ENCODE measurements at places on chromosomes 3 and 15.

DNA sequence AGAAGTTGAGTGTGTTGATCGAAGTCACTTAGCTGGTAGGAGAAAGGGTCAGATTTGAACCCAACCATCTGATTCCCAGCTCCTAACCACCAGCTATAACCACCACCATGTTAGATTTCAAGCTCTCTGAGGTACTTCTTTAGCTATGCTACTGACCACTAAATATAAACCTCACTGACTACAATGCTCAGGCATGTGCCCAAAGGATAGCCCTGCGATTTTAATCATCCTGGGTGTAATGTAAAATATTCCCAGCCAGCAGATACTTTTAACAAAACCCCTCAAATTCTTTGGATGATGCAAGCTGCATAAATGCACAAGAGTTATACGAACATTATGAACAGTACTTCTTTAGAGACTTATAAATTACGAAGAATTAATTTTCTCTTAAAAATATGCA is 115.2 kb upstream of the TSC22D2 start:
- no peak for DNase-seq

DNA sequence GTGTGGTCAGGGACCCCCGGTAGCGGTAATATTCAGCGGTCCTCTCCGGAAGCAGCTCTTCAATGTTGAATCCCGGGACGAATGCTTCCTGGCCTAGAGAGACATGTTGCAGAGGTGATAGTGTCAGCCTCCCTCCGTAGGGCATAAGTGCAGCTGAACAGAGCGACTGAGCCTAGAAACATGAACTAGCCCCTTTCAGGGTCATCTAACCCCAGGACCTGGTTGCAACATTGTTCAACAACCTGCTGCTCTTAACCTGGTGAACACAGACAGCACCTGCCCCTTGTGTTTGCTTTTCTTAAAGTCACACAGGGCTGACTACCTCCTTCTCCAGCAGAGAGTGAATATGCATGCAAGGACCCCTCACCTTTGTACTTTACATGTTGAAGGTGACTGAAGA is 41.3 kb downstream of the CA12 start:
- no peak for DNase-seq

DNA sequence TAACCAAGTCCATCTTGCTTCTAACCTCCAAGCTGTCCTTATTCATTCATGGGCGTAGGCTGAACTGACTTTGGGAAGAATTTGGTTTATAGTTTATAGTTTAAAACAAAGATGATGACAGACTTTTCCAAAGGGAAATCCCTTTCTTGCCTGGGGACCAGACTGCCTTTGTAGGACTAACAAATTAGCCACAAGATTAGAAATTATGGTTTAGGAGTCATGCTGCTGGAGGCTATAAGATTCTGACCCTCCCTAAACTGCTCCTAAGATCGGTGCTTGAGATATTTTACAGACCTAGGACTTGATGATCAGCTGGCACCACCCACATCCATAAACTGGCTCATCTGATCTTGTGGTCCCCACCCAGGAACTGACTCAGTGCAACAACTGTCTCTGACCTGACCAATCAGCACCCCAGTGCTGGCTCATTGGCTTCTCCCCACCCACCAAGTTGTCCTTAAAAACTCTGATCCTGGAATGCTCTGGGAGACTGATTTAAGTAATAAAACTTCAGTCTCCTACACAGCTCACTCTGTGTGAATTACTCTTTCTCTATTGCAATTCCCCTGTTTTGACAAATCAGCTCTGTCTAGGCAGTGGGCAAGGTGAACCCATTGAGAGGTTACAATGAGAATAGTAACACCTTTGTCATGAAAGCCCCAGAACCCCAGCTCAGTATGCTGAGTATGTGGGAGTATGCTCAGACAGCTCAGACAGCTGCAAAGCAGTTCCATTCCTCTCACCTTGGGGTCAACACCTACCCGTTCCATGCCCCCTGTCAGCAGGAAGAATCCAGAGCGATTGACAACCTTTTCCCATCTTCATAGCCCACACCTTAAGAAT is 51.6 kb upstream of the C15orf39 start:
- no peak for DNase-seq

GRCh38 chr3:17544632-17545031 is 197.8 kb downstream of the TBC1D5 start:
- no peak for DNase-seq

- no peak for DNase-seq
Observed at GRCh38 chr3:149971403-149972075, 844 bp upstream of the PFN2 start.

GRCh38 chr3:82386647-82387046 is 625.2 kb upstream of the GBE1 start:
- DNase-seq: no peak

GRCh38 chr15:90883976-90884718 is at the start of gene FES:
Gene FES (plus strand): TSS chr15:90884504. CDS start chr15:90885046, 542 bp downstream.
- DNase-seq: no peak

DNA sequence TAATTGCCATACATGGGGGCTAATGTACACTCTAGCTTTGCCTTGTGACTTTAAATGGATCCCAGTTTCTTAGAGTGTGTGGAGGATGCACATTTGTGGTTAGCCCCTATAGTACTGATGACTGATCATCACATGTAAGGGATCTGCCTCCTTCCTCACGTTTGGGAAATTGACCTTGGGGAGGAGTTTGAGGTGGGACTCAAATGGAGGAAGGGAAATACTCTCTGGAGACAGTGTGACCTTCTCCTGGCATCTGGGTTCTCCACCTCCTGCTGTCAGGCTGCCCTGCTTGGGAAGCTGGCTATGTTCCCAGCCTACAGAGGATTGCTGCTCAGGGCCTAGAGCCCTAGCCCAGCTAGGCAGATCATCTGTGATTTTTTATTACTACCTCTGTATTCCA is 48.7 kb downstream of the PPM1L start:
- no peak for DNase-seq

All from SK-N-DZ (cell line).